Suprapubic skin (tissue), 4 donors: ENCODE measurements at places on chromosomes 13 and 19. TPM values are rescaled to one million over a fixed set of nuclear protein-coding genes. Genes with fewer than 3 reads are reported as not detected.

The SIGLECL1 gene
- total RNA-seq = not detected

The AMER2 gene
- 0.32 TPM for total RNA-seq

The C13orf42 gene
- not detected for total RNA-seq

The EPSTI1 gene
- total RNA-seq = 0.53 TPM

The PLEKHG2 gene
- total RNA-seq = 7.7 TPM

The CGB3 gene
- not detected for total RNA-seq

The TUBA3C gene
- total RNA-seq = not detected

GRCh38 chr13:45320876-45321629 lies 19.9 kb downstream of the TPT1 start:
- H3K27ac ChIP-seq = no peak overlapping the region
- no peaks in the 10 kb centered on the region for H3K36me3 ChIP-seq
- no peak for DNase-seq

DNA sequence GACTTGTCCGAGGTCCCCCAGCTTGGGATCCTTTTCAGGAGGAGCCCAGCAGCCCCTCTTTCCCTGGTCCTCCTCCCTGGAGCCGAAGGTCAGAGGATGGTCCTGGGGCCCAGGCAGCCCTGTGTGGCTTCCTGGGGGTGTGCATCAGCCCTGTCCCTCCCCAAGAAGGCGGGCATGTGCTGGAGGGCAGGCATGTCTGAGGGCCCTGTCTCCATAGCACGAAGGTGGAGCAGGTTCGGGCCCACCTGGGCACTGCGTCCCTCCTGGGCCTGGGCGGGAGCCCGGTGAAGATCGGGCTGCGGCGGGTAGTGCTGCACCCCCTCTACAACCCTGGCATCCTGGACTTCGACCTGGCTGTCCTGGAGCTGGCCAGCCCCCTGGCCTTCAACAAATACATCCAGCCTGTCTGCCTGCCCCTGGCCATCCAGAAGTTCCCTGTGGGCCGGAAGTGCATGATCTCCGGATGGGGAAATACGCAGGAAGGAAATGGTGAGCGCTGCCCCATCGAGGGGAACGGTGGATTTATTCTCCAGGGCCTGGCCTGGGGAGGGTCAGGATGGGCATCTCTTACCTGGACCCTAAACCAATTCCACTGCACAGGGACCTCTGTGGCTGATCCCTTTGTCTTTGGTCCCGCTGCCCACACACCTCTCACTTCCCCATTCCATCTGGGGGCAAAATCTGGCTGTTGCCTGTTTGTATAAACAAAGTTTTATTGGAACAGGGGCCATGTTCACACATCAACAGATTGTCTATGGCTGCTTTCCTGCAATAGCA lies 10.9 kb downstream of the TIMM13 start:
- no peaks in the 10 kb centered on the region for H3K4me1 ChIP-seq
- DNase-seq = no peak
- H3K27ac ChIP-seq = no peak overlapping the region
- H3K4me3 ChIP-seq = no peak overlapping the region
- peaks cover 15% of the 10 kb centered on the region for H3K36me3 ChIP-seq
- H3K27me3 ChIP-seq = no peaks in the 10 kb centered on the region

DNA sequence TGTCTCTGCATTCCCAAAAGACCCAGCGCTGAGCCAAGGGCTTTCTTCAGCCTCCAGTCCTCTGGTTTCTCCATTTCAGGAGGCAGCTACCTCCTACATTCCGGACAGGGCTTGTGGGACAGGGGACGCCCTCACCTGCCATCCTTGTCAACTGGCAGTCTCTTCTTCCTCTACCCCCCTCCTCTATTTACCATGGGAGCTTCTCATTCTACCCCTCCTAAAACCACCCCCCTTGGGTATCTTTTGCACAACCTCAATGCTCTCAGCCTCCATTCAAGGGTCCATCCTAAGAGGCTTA lies 43.8 kb downstream of the ZNF93 start:
- no peak overlapping the region for H3K27ac ChIP-seq
- no peaks in the 10 kb centered on the region for H3K27me3 ChIP-seq
- no peak overlapping the region for H3K4me3 ChIP-seq
- no peak for DNase-seq
- no peaks in the 10 kb centered on the region for H3K4me1 ChIP-seq
- no peaks in the 10 kb centered on the region for H3K36me3 ChIP-seq

- no peak overlapping the region for H3K27ac ChIP-seq
- H3K36me3 ChIP-seq = no peaks in the 10 kb centered on the region
- H3K4me3 ChIP-seq = no peak overlapping the region
- no peak for DNase-seq
These were observed 371.1 kb downstream of the PCDH9 start for GRCh38 chr13:66859078-66859477.

DNA sequence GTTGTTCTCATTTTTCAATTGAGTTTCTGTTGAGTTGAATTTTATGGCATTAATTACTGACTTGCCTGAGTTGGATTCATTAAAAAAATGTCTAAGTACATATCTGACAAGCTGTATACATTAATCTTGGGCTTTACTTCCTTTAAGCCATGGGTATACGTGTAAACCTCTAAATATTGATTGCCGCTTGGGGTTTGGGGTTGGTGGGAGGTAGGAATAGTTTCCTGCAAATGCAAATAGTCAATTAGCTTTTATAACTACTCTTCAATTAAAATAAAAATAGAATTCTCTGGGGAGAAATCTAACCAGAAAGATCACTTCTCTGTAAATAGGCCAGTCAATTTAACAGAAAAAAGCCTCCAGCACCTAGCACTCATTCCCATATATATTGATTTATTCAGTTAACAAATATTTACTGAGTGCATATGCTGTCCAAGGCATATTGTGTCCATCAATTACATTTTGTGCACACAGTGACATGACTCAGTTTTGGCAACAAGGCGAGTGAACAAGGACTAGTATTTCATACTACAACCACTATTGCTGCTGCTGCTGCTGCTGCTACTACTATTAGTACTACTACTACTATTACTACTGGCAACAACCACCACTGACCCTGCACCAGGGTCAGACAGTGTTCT lies 306.8 kb downstream of the RFC3 start:
- DNase-seq = no peak
- no peak overlapping the region for H3K27ac ChIP-seq
- H3K27me3 ChIP-seq = no peaks in the 10 kb centered on the region
- no peaks in the 10 kb centered on the region for H3K4me1 ChIP-seq
- H3K36me3 ChIP-seq = no peaks in the 10 kb centered on the region

DNA sequence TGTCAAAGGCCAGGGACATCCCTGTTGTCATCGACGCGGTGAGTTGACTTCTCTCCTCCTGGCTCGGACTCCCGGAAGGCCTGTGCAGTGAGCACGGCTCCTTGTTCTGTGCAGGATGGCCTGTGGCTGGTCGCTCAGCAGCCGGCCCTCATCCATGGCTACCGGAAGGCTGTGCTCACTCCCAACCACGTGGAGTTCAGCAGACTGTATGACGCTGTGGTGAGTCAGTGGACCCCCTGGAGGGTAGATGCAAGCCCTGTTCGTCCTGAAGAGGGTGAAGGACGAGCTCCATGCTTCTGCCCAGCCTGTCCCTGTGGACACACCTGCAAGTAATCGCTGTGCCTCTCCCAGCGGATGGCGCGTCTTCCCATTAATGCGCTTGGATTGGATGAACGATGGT lies 19.2 kb downstream of the NAXD start:
- peak; percentile 64 for DNase-seq
- H3K27me3 ChIP-seq = no peaks in the 10 kb centered on the region
- no peak overlapping the region for H3K27ac ChIP-seq
- no peaks in the 10 kb centered on the region for H3K4me1 ChIP-seq
- peaks cover 61% of the 10 kb centered on the region for H3K36me3 ChIP-seq
- H3K4me3 ChIP-seq = no peak overlapping the region

DNA sequence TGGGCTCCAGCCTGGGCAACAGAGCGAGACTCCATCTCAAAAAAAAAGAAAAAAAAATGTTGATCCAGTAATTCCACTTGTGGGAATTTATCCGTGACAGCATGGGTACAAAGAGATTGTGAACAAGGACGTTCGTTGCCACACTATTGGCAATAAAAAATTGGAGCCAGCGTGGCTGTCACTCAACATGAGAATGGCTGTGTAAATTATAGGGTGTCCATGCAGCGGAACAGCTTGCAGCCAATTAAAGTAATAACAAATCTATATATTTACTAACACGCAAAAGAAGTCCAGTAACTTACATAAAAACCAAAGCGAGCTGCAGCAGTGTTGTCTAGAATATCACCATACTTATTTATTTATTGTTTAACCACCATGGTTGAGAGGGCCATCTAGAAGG lies 19.3 kb downstream of the DPF1 start:
- no peaks in the 10 kb centered on the region for H3K27me3 ChIP-seq
- H3K4me1 ChIP-seq = peaks cover 17% of the 10 kb centered on the region
- H3K36me3 ChIP-seq = peaks cover 54% of the 10 kb centered on the region
- H3K27ac ChIP-seq = no peak overlapping the region
- H3K4me3 ChIP-seq = no peak overlapping the region

GRCh38 chr13:110349239-110349638 lies 42.2 kb downstream of the COL4A2 start:
- no peak overlapping the region for H3K27ac ChIP-seq
- H3K4me3 ChIP-seq = no peak overlapping the region
- H3K36me3 ChIP-seq = no peaks in the 10 kb centered on the region
- H3K4me1 ChIP-seq = peaks cover 33% of the 10 kb centered on the region

DNA sequence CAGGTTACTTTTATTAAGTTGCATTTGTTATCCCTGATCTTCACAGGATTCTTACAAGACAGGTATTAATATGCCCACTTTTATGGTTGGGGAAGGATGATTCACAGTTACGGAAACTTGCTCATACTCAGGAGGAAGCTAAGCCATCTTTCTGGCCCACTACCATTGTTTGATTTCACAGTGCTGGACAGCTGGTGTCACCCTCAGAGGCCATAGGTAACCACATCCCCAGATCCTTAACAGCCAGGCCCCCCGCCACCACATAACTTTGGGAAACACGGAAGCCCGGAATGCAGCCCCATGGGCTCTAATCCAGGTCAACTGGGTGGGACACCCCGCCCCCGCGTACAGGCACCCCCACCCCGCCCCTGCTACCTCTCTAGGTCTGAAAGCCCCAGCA lies 119.7 kb downstream of the IRS2 start:
- no peaks in the 10 kb centered on the region for H3K4me1 ChIP-seq
- no peaks in the 10 kb centered on the region for H3K27me3 ChIP-seq
- DNase-seq = no peak
- no peak overlapping the region for H3K4me3 ChIP-seq
- H3K36me3 ChIP-seq = no peaks in the 10 kb centered on the region

GRCh38 chr13:113343692-113343968 lies 20.3 kb downstream of the GRTP1 start:
- H3K27ac ChIP-seq = no peak overlapping the region
- H3K4me3 ChIP-seq = no peak overlapping the region
- H3K4me1 ChIP-seq = no peaks in the 10 kb centered on the region

GRCh38 chr13:94674609-94675348 lies 37.6 kb downstream of the SOX21 start:
- H3K36me3 ChIP-seq = no peaks in the 10 kb centered on the region
- no peaks in the 10 kb centered on the region for H3K4me1 ChIP-seq
- H3K27ac ChIP-seq = no peak overlapping the region
- no peaks in the 10 kb centered on the region for H3K27me3 ChIP-seq
- no peak overlapping the region for H3K4me3 ChIP-seq

GRCh38 chr13:99484473-99484872 lies 16.8 kb upstream of the TM9SF2 start:
- no peaks in the 10 kb centered on the region for H3K36me3 ChIP-seq
- H3K4me3 ChIP-seq = no peak overlapping the region
- no peaks in the 10 kb centered on the region for H3K27me3 ChIP-seq
- DNase-seq = no peak

DNA sequence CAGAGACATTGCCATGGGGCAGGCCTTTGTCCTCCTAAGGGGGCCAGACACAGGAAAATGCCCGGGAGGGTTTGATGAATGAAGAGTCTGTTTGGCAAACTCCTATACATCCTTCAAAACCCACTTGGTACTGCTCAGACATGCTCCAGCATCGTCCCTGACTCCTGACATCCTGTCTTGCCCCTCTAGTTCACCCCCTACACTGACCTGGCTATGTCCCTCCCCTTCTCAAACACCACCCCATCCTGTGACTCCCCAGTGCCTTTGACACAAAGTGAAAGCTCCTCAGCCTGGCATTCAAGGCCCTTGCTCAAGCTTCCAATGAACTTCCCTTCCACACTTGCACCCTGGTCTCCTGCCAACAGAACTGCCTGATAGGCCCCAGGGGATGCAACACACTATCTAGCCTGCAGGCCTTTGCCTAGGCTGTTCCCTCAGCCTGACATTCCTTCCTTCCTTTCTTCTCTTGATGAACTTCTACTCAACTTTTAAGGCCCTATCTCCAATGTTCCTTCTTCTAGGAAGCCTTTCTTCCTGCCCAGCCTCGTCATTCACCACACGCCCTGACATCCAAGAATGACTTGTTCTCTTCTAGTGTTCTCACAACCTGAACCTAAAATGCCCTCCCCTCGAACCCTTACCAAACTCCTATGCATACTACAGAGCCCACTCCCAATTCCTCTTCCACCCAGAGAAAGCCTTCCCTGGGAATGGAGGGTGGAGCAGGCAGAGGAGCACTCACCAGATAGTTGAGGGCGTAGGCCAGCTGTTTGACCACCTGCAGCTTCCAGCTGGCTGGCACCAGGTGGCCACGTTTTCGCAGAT lies 12.4 kb downstream of the JAK3 start:
- H3K27ac ChIP-seq = no peak overlapping the region
- H3K4me3 ChIP-seq = no peak overlapping the region
- no peak for DNase-seq
- H3K27me3 ChIP-seq = peaks cover 10% of the 10 kb centered on the region

DNA sequence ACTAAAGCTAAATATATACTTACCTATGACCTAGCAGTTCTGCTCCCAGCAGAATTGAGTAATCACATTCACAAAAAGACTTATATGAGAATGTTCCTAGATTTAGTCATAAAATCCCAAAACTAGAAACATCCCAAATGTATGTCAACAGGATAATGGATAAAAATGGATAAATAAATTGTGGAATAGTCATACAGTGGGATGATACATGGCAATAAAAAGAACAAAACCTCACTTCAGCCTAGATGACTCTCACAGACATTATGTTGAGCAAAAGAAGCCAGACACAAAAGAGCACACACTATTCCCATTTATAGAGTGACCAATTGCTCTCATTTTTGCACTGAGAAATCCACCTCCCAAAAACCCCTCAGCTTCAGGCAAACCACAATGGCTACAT lies 352.4 kb upstream of the HTR2A start:
- H3K27me3 ChIP-seq = no peaks in the 10 kb centered on the region
- H3K36me3 ChIP-seq = no peaks in the 10 kb centered on the region
- H3K4me1 ChIP-seq = peaks cover 4% of the 10 kb centered on the region

DNA sequence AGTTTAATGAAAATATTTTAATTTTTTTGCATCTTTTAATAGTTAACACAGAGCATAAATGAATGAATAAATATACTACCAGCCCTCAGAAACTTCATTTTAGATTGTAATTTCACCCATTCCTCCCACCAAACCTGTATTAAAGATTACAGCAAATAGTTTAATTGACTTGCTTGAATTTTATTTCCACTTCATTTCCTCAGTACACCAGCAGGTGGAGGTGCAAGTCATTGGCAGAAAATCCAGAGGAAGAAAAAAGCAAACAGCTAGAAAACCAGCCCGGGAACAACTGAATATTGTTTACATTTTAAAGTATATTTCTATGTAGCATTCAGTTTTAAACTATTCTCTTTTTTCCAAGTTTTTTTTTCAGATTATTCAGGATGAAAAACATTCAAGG lies 177.8 kb downstream of the OLFM4 start:
- H3K4me3 ChIP-seq = no peak overlapping the region
- peaks cover 23% of the 10 kb centered on the region for H3K27me3 ChIP-seq
- H3K27ac ChIP-seq = no peak overlapping the region
- no peak for DNase-seq

GRCh38 chr19:4795400-4795799 lies 3.9 kb downstream of the FEM1A start:
- H3K4me1 ChIP-seq = peaks cover 55% of the 10 kb centered on the region
- DNase-seq = no peak
- peak overlapping the region; percentile 81 for H3K27ac ChIP-seq
- H3K4me3 ChIP-seq = peak overlapping the region; percentile 18
- H3K27me3 ChIP-seq = no peaks in the 10 kb centered on the region
